Pancreas (tissue), 10 donors: ENCODE measurements at places on chromosomes 5 and 9.

- DNase-seq, result no peak
These were observed 398.9 kb downstream of the ACTL7B start for GRCh38 chr9:108456903-108457302.

GRCh38 chr9:127977884-127978647 is 2.7 kb downstream of the EEIG1 start:
- DNase-seq, result peak; percentile 57

GRCh38 chr9:80435591-80435990 is 863.8 kb downstream of the TLE4 start:
- no peak for DNase-seq

DNA sequence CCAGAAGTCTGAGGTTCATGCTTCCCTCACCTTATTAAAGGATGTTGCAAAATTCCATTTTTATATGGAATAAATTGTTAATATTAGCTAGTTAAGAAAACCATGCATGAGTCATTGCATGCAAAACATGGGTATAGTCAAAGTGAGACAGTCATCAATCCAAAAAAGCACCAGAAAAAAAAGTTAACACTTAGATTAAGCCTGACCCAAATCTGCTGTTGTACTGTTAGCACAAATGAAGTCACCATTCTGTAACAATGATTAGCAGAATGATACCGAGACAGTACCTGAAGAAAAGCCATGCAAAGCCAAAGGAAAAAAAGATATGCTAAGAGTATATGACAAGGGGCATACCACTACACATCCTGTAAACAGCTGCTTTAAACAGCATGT is 49.5 kb downstream of the PKD2L2 start:
- no peak for DNase-seq

GRCh38 chr5:170536525-170536924 is 32.7 kb downstream of the KCNIP1 start:
- DNase-seq, result no peak

DNA sequence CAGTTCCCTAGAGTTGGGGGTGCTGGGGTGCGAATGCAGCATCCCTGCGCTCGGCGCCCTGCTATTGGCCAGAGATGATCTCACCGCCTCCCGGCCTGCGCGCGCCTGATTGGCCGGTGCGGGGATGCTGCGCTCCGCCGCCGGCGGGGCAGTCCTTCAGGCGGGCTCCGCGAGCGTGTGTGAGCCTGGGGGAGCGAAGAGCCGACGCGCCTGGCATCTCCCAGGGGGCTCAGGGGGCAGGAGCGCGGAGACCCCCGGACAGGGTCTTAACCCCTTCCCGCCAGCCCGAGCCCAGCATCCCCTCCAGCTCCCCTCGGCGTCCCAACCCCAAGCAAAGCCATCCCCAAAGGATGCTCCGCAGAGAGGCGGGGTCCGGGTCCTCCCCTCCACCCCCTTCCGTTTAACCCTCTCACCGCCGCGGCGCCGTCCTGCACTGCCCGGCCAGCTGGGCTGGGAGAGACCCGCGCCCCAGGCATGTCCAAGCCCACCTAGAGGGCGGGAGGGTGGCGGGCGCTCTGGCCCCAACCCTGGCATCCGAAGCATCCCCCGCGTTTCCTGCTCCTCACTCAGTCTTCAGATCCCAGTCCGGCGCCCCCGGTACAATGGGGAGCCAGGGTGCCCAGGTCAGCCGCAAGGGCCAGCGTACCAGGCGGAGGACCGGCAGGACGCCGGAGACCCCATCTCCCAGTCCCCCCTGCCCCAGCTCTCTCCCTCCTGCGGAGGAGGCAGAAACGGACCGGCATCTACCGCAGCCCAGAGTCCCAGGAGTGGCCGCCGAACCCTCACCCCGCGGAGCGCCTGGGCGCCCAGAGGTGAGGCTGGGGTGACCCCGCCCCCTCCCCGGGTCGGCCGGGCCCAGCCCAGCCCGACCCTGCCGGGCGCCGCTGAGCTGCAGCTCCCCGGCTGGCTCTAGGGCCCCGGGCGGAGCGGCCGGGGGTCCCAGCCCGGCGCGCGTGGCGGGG is 19.3 kb upstream of the TOR2A start:
- no peak for DNase-seq
